ENCODE measurements at places on chromosomes 5 and 9.
A peak's percentile ranks its signal among the peaks of the same experiment; 100 is the strongest.

GRCh38 chr9:104247899-104248460 is 153.9 kb downstream of the SMC2 start:
- no peak for DNase-seq

DNA sequence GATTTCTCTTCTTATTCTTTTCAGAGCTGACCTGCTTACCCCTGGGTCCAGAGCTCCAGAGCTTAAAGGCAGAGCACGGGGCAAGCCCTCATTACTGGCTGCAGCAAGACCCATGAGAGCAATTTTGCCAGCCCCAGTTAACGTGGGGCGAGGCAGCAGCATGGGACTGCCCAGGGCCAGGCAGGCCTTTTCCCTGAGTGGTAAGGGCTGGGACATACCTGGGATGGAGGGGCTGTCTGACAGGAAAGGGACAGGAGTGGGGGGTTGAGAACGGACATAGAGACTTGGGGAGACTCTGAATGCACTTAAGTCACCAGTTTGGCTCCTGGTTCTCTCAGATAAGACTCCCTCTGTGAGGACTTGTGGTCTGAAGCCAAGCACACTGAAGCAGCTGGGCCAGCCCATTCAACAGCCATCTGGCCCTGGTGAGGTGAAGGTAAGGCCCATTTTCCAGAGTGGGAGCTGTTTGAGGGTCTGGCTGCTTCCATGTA is 26.2 kb downstream of the HMGXB3 start:
- DNase-seq, result no peak

GRCh38 chr5:65791712-65792673 is 70.0 kb downstream of the NLN start:
- DNase-seq, result peak; percentile 85

- no peak for DNase-seq
Observed at GRCh38 chr5:1053391-1054017, 44.9 kb downstream of the NKD2 start.

DNA sequence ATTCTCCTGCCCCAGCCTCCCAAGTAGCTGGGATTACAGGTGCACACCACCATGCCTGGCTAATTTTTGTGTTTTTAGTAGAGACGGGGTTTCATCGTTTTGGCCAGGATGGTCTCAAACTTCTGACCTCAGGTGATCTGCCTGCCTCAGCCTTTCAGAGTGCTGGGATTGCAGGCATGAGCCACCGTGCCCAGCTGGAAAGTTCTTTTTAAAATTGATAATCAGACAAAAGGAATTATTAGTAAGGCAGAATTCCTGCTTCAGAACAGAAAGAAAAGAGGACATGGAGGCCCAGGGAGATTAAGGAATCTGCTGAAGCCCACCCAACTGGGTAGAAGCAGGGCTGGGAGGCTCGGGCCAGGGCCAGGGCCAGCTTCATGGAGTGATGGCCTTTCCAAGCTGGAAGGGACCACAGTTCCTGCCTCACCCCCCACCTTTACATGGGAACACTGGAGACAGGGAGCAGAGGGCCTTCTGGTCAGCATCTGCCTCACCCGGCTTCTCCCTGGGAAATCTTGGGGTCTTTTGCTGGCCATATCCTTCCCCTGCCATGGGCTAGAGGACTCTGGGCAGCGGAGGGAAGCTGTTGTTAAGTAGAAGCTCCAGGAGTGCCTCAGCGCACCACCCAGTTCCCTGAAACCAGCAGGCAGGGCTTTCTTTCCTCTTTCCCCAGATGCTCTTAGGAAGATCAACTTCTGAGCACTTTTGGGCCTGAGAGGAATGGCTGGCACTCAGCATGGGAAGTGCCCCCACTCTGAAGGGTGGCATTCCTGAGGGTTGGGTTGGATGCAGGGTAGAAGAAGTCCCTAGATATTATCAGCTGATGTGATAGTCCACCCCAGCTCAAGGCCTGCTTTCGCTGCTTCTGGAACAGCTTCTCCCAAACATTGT is 70.1 kb downstream of the RGS3 start:
- no peak for DNase-seq

DNA sequence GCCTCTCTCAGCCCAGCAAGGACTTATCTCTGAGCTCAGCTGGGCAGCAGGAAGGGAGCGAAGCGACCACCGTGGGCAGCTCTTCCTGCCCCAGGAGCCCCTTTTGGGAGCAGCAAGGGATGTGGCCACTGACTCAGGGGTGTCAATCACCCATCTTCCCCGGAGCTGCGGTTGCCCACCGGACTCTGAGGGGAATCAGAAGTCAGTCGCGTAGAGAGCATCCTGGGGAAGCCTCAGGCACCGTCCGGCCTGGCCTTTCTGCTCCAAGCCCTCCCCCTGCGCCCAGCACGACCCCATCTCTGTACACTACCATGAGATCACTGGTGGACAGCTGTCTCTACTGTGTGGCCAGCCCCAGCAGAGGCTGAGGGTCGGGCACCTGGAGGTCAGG is 24.6 kb downstream of the GFI1B start:
- no peak for DNase-seq

DNA sequence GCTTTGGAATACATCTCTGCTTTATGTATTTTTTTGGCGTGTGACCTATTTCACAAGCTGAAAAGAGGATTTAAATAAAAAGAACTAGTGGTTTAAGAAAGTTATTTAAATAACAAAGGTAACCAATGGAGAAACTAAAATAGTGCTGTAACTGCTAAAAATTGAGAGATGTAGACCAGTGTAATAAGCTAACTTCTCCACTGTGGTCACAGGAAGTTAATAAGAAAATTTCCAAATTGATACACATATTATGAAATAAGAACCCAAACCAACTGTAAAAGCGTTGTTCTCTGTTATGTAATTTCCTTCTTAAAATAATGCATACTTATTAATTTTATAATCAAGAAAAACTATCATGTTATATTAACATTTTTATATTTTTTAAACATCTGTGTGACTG is 29.1 kb upstream of the ZFAND5 start:
- no peak for DNase-seq

GRCh38 chr5:176609724-176610434 is at the start of gene GPRIN1:
TSS of gene GPRIN1 (minus strand) at chr5:176610156. CDS start at chr5:176599834, 10,322 bp downstream.
- no peak for DNase-seq

DNA sequence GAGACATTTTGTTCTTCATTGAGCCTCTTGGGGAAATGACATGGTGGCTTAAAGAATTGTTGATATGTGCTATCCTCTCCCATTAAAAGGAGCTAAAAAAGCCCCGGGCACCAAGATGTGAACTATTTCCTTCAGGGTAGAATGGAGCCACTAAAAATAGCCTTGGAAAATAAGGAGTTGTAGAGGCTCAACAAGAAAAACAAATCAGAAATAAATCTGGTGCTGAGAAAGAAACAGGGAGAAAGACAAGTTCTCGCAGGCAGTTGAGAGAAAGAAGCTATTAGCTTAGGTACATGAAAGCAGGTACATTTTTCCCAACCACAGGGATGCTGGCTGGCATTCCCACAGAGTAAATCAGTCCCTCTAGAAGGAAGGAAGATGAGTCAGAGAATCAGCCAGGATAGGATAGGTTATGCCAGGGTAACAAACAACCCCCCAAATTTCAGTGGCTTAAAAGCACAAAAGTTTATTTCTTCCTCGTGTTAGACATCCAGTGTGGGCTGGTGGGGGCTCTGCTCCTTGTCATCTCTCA is 134.6 kb upstream of the ADRA1B start:
- no peak for DNase-seq

- no peak for DNase-seq
Observed at GRCh38 chr5:1324301-1324700, 20.6 kb downstream of the CLPTM1L start.

DNA sequence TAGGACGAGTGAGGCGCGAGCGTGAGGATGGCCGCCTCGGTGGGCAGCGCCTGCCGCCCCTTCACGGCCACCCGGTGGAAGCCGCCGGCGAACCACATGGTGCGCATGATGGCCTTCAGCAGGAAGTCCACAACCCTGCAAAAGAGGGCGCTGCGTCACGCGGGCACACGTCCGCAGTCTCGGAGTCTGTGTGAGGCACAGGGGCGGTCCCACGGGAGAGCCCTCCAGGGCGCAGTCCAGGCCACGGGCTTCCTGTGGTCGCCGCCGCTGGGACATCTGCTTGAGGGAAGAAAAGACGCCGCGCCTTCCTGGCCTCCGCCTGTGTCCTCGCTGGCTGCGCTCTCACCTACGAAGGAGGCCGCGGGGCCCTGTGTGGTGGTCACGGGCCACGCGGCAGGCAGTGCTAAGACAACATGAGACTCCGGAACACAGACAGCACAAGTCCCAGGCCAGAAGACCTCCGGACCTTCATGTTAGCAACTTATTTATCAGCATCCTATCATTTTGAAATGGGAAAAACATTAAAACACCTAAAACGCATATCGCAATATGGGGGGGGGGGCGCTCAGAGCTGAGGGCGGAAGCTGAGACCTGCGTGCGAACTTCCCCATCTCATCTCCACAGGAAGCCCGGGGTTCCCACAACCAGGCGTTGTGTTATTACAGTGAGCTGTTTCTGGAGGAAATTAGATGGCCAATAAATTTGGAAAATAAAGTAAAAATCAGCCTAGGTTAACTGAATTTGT is 28.8 kb downstream of the LPCAT1 start:
- no peak for DNase-seq

DNA sequence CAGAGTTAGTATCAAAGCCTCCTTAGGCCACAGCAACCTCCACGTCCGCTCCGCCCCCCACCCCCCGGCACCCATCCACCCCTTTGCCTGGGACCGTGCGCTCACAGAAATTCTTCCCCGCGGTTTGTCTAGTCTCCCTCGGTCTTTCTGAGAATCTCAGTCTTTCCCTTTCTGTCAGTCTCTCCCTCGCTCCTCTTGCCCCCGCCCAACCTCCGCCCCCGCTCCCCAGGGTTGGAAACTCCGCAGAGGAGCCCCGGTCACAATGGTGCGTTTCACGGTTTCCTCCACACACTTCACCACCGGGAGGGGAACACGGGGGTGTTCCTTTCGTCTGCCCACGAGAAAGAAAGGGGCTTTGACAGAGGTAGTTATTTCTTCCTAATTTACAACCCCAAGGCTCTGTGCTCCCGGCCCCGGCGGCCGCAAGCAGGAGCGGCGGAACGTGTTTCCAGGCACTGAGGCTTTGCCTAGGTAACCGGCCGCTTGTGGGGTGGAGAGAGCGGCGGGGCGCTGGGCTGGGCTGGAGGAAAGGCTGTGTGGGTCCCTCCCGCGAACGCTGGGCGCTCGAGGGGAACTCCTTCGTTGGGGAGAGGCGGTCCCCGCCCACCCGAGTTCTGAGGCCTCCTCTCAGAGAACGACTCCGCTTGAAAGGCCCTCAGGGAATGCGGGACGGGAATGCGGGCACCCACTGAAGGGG is 2.1 kb downstream of the NR4A3 start:
- DNase-seq, result no peak

DNA sequence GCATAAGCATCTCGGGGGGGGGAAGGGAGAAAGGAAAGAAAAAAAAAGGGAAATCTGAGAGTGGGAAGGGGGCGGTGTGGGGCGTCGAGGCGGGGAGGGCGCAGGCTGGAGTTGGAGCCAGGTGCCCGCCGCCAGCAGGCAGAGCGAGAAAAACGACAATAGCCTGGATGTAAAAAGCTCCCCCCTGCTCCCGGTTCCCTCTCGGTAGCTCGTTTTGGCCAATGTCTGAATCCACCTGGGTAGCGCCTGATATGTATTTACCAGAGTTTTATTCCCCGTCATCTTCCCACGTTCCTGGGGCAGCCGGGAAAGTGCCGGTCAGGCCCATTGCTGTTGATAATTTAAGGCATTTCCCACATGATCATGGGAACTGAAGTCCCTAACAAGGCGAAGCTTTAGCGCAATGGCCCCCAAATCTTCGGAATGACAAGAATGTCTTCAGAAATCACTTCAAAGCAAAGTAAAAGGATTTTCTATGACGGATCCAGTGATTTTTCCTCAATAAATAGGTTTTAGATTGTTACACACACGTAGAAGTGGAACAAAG is 3.0 kb upstream of the OTP start:
- DNase-seq, result no peak

DNA sequence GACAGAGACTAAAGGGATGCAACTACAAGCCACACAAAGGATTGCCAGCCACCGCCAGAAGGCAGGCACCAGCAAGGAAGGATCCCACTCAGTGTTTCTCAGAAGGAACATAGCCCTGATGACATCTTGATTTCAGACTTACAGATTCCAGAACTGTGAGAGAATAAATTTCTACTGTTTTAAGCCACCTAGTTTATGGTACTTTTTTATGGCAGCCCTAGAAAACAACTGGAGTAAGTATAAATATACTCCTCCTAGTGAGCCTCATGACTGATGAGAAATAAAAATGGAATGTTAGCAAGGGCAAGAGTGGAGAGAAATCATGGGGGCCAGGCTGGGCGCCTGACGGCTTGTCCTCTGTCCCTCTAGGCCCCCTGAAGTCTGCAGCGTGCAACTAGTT is 307.3 kb downstream of the PIK3R1 start:
- no peak for DNase-seq

- DNase-seq, result no peak
Observed at GRCh38 chr5:91332267-91333045, 50.7 kb downstream of the ARRDC3 start.

DNA sequence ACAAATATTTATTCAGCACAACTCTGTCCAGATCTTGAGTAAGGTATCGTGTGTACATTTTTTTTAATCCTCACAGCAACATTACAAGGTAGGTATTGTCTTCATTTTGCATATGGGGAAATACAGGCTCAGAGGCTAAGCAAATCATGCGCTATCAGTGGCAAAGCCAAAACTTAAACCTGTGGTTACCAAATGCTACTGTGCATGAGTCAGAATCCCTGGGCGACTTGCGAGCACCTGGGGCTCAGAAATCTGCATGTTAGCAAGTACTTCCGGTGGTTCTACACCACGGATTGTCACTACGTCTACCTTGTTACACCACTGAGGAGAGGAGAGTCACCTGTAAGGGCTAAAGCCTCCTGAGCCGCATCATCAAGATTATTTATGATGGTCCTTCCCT is 21.3 kb downstream of the C5orf58 start:
- DNase-seq, result no peak

GRCh38 chr9:70438341-70438928 is 24.0 kb upstream of the KLF9 start:
- no peak for DNase-seq

GRCh38 chr5:160555971-160556631 is 134.4 kb downstream of the PTTG1 start:
- DNase-seq, result no peak

- DNase-seq, result no peak
Observed at GRCh38 chr9:16718952-16719351, 151.5 kb downstream of the BNC2 start.

DNA sequence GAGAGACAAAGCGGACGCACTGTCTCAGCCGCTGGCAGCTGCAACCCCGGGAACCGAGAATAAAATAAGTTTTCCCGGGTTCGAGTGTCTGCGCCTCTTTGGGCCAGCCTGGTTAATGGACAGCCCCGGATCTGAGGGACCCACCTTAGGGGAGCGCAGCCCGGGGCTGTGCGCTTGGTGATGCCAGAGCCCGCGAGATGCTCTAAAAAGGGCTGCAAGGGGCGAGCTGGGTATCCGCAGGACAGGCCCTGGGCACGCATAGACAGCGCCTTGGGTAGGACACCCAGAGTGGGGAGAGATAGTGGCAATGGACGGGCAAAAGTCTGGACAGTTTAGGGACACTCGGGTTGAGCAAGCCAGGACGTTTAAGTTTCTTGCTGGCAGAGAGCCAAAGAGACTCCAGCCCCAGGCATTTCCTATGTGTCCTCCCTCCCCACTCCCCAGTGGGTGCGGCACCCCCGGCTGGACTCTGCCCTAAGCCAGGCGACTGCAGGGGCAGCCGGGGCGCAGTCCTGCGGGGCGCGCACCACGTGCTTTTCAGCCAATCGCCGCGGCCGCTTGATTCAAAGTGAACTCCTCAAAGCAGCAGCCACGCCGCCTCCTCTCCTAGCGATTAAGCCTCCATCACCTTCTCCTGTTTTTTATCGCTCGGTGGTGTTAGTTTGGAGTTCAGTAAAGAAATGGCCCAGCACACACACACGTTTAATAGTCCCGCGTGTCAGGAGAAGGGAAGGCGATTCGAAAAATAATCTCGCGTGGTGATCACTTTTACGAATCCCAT is 616 bp upstream of the ENC1 start:
- DNase-seq, result peak; percentile 72

- no peak for DNase-seq
Observed at GRCh38 chr9:130332384-130332926, 66.9 kb downstream of the HMCN2 start.
